ENCODE measurements at places on chromosomes 7 and 10.
A peak's percentile ranks its signal among the peaks of the same experiment; 100 is the strongest.

- DNase-seq: no peak
These were observed 39.9 kb downstream of the AKR1D1 start for GRCh38 chr7:138116141-138116540.

DNA sequence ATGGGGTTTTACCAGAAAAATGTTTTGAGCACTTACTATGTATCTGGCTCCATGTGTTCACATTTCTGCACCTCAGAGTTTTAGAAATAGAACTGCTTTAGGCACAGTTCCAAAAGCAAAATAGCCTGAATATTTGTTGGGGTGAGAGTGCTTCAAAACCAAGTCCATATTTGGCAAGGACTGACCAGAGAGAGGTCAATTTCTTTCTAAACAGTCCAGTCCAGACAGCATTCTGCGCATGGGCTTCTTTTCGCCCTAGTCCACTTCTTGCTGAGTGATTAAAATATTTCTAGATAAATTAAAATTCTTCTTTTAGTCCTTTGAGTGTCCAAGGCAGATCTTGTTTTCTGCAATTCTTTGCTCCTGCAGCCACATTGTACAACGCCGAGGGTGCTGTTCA lies 427.0 kb downstream of the PHTF2 start:
- DNase-seq: no peak

GRCh38 chr7:124752310-124752709 lies 13.3 kb downstream of the GPR37 start:
- DNase-seq: no peak

GRCh38 chr7:151039850-151040548 lies 8.3 kb upstream of the ASIC3 start:
- no peak for DNase-seq

GRCh38 chr7:106954840-106955239 lies 89.7 kb upstream of the PRKAR2B start:
- no peak for DNase-seq

- DNase-seq: peak; percentile 59
These were observed 24.5 kb downstream of the TMEM120A start for GRCh38 chr7:75969704-75970498.

- DNase-seq: no peak
These were observed 47.2 kb upstream of the AGBL3 start for GRCh38 chr7:134939136-134939535.

DNA sequence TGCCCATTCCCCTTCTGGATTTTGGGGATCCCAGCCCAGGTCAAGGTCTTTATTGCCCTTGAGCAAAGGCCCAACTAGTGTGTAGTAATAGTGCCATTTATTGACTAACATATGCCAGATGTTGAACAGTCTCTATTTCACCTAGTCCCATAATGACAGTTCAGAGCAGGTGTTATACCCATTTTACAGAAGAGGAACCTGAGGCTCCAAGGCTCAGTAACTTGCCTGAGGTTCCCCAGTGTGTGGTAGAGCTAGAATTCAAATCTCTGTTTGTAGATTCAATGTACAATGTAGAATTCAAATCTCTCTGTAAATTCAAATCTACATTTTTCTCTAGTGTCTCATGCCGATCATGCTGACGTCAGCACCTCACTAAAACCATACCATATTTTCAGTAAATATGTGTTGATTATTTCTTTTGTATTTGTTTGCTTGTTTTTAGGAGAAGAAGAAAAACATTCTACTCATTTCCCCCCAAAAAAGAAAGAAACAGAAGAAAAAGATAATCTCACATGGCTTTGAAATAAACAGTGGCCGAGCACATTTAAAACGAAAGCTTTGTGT lies 329.7 kb downstream of the PRPF18 start:
- no peak for DNase-seq

GRCh38 chr10:70575874-70576802 lies 26.4 kb downstream of the PRF1 start:
- no peak for DNase-seq

Measured in spleen (tissue), 13 donors.